Renal cortex interstitium (tissue), 15 donors: ENCODE measurements at places on chromosomes 11 and 22. TPM values are rescaled to one million over a fixed set of nuclear protein-coding genes. Genes with fewer than 3 reads are reported as not detected.

- DNase-seq, result no peak
Observed at GRCh38 chr11:12618743-12619540, 55.3 kb upstream of the TEAD1 start.

- DNase-seq, result no peak
Observed at GRCh38 chr22:45210577-45210976, 30.1 kb downstream of the KIAA0930 start.

DNA sequence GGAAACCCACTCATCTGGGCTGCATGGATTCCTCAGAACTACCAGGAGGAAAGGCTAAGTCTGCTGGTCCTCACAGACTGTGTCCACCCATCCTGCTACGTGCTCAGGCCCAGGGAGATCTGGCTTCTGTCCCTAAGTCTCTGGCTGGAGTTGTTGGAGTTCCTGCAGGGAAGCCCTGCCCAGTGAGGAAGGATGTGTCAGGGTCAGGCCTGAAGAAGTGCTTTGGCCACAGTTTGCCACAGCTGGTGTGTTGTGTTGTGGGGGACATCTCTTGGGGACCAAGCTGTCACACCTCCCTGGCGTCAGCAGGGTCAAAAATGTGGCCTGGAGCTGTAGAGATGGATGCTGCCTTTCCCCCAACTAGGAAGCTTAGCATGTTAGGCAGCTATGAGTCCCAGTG is 684.7 kb downstream of the METTL15 start:
- no peak for DNase-seq

DNA sequence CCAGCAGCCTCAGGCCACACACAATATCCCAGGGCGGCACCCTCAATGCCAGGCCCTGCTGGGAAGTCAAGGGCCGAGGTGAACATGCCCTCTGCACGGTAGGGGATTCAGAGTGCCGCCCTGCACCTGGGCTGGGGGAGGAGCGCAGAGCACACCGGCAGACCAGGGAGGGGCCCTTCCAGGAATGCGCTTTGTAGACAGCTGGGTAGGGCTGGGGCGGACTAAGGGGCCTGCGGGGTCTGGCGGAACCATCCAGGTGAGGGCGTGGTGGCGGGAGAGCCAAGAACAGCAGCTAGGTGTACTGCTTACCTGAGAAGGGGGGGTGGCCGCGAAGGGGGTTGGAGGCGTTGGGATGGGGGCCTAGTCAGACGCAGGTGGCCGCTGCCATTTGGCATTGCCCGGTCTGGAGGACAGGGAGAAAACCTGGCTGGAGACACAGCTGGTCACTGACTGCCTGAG is 26.0 kb downstream of the DUSP8 start:
- DNase-seq, result no peak

DNA sequence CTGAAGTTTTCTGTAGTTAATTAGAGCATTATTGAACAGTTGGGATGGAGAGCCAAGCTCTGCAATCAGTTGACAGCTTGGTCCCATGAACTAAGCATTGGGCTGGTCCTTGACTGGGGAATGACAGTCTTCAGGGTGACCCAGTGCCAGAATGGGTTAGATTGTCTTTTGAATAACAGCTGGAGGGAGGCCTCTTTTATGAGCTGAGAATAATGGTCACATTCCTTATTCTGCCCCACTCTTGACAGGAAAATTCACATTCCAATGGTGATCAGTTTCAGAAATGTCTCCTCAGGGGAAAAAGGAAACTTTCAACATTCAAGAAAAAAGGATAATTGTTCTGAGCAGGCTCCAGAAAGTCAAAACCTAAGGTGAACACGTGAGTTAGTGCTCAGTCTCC is 113.9 kb downstream of the KIRREL3 start:
- DNase-seq, result no peak

The OR9Q1 gene
- not detected for polyA plus RNA-seq

The DSCAML1 gene
- polyA plus RNA-seq, result 4.4 TPM

- DNase-seq, result no peak
Observed at GRCh38 chr11:65150509-65151299, 16.4 kb upstream of the SYVN1 start.

DNA sequence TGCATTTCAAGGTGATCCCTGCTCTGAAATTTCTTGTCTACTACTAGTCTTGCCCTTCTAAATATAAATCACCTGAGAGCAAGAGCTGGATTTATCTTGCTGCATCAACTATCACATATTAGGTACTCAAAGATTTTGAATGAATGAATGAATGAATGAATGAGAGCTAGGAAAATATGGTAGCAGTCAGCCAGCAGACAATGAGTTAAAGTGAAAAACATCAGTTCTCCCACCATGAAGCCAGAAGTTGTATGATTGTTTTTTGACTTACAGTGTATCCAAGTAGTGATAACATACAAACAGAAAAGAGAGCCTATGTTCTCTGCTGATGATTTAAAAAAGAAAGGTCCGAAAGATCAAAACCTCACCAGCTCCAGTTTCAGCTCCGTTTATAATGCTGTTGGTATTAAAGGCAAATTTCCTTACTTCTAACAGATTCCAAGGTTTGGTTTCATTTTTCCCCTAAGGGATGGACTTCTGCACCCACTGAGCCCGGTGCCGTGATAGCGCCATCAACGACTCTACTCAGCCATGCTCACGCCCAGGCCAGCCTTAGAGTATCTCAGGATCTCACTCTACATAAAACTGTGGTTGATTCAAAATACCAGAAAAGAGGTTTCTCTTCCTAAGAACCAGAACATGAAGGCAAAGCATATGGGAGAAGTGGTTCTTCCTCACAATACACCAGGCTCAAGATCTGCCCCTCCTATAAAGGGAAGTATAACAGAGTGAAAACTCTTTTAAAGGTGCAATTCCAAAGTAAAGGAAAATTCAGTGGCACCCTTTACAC is 92.0 kb downstream of the SGSM3 start:
- no peak for DNase-seq

GRCh38 chr22:22756109-22756508 is 111.7 kb downstream of the GGTLC2 start:
- DNase-seq, result no peak

DNA sequence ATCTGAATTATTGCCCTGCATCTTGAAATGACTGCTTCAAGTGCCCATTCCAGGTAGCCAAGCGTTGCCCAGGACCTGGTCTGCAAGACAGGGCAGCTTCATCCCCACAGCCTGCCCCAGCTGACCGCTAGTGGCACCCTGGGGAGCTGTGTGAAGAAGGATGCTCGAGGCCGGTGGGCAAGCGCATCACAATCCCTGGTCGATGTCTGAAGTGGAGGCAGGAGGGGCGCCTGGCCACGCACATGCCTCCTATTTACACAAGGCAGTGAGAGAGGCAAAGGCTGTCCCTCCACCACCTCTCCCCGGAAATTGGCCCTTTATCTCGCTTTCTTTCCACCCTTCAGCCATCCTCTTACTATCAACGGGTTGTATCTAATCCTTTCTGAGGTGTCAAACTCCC is 28.1 kb upstream of the PHF21A start:
- no peak for DNase-seq

- no peak for DNase-seq
Observed at GRCh38 chr11:118379497-118379896, 20.1 kb downstream of the UBE4A start.

DNA sequence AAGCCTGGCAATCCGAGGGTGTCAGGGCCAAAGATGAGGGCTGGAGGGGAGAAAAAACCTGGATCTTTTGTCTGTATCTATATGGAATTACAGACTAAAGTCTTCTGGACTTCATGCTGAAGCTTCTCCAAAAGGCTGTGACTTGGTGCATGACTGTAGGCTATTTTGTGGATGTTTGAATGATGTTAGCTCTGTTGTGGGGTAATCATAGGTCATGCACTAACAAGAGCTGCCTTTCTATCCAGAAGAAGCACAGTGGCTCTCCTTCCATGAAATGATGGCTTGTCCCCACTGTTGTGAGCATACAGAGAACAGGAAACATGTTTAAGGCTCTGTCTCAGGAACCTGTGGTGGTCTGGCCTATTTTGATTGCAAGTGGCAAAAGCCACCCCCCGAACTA is 263.3 kb upstream of the PLET1 start:
- no peak for DNase-seq

The AMOTL1 gene
- polyA plus RNA-seq, result 49.9 TPM

DNA sequence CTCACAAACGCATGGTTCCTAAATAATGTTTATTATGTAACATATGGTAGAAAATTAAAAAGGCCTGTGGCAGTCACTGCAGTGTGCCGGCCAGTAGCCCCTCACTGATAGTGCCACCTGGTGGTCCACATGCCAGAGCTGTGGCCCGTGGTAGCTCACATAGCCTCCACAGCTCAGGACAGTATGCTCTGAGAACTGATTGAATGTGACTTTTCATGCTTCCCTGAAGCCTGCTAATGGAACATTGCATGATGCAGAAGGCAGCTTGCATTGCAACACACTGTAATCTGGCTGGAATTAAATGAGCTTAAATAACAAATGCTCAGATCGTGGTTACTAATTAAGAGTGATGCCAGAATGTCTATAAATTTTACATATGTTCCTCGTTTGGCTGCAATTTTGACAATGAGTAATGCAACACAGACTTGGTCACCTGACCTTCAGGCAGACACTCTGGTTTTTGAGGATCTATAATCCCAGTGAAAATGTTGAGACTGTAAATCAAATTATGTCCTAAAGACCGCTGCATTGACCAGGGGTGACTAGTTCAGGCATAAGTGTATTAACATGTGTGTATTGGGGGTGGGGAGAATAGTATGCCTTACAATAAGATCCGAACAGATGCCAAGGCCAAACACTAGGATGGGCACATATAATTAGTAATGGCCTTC is 566.4 kb downstream of the METTL15 start:
- peak; percentile 24 for DNase-seq

GRCh38 chr11:37504060-37504611 is 906.1 kb upstream of the RAG2 start:
- DNase-seq, result no peak

- no peak for DNase-seq
Observed at GRCh38 chr11:11667056-11667455, 45.3 kb upstream of the GALNT18 start.

DNA sequence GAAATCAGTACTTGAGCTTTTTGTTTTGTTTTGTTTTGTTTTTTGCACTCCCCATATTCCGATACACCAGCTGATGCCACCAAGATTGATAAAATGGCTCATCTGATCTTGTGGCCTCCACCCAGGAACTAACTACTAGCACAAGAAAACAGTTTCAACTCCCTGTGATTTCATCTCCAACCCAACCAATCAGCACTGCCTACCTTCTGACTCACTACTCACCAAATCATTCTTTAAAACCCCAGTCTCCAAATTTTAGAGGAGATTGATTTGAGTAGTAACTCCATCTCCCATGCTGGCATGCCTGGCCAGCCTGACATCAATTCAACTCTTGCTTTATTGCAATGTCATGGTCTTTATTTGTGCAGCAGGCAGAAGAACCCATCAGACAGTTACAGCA is 16.1 kb upstream of the CRTAM start:
- no peak for DNase-seq

The SYT12 gene
- polyA plus RNA-seq, result 0.23 TPM

DNA sequence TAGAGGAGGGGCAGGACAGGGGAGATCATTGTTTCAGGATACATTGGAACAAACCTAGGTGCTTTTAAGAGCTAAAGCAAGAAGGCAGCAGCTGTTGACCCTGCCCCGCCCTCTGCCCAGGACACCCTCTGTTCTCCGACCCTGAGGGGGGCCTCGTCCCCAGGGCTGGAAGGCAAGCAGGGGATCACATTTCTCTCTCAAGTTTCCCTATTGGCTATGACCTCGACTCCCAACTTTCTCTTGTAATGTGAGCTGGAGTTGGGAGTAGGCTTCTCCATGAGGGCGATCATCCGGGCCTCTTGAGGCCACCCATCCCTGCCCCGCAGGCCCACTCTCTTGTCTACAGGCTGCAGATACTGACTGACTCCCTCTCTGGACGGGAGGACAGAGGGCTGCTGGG is 37.7 kb downstream of the DSCAML1 start:
- peak; percentile 45 for DNase-seq

DNA sequence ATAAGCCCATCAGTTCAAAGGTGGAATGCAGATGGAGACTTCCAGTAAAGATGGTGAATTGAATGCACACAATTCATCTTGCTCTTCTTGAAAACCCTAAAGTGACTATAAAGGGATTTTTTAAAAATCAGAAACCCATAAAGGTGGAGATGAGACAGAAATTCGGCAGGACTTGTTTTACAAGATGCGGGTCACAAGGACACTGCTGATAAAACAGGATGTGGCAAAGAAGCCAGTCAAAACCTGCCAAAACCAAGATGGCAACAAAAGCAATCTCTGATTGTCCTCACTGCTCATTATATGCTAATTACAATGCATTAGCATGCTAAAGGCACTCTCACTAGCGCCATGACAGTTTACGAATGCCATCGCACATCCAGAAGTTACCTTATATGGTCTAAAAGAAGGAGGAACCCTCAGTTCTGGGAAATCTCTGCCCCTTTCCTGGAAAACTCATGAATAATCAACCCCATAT is 137.1 kb downstream of the NECTIN1 start:
- DNase-seq, result no peak

The RIMBP3B gene
- polyA plus RNA-seq, result not detected

DNA sequence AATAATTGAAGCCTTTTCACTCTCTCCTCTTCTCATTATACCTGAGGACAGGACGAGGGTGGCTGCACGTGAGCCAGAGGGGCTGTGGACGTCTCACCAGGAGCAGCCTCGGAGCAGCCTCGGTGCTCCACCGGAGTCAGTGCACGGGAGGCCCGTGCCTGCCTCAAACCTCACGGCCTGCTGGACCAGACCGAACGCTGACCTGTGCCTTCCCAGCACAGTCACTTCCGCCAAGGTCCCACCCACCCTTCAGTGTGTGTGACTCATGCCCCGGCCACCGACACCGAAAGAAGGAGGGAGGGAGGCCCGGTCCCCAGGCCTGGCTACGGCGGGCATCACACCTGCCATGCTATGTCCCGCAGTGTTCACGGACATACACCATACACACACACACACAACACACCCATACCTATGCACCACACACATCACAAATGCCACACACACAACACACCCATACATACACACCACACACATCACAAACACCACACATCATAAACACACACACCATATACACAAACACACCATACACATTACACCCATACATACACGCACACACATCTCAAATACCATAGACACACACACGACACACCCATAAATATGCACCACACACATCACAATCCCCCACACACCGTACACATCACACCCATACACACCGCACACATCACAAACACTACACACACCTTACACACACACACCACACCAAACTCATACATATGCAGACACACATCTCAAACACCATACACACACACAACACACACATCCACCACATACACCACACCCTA is 1506.5 kb downstream of the TBC1D22A start:
- DNase-seq, result no peak

DNA sequence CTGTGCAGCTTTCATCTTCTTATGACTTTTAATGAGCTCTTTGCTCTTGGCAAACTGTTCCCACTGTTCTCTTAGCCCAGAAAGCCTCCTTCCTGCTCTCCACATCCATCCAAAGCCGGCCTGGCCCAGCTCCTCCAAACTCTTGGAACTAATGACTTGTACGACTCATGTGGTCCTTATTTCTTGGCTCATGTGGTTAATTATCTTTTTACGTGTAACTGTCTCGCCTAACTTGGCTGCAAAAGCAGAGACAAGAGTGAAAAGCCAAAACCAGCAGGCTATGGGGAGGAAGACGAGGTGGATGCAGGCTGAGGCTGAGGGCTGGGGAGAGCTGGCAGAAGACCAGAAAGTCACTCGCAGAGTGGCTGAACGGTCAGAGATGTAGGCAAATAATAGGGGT is 5.5 kb downstream of the CSNK2A3 start:
- no peak for DNase-seq

GRCh38 chr11:132987936-132988335 is 544.4 kb downstream of the OPCML start:
- no peak for DNase-seq
